ENCODE measurements at places on chromosomes 7 and 10.

DNA sequence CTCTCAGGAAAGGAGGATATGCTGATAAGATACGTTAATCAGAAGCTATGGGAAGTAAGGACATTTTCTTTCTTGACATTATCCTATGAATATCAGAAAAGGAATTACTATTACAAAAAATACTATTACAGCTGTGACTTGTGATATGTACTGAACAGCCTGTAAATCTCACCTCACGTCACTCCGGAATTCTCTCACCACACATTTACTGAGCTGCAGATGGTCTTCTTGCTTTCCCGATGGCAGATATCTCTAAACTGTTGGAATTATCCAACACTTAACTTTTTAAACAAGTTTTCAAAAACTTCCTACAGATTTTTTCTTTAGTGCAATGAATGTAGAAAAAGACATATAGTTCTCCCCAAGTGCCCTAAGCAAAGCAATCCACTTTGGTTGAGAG is 313.4 kb downstream of the GPR37 start:
- no peak for DNase-seq

GRCh38 chr10:75806186-75806585 is 374.8 kb downstream of the LRMDA start:
- DNase-seq = no peak

- no peak for DNase-seq
Measured at GRCh38 chr10:21724020-21724589, 190.1 kb downstream of the MLLT10 start.

DNA sequence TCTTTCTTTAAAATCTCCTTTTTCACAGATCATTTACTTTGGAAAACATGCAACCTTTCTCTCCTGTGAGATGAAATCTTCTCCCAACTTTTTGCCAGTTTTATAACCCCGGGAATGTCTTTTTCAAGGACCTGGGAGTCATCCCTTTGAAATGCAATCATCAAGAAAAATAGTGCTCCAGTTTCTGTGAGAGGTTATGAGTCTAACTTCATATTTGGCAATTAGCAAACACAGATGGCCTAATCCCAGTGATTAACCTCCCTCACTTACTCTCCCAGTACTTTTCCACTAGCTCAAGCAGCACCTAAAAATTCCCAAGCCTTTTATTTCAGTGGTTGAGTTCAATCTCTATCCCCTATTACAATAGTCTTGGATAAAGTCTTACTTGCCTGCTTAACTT is 185.8 kb upstream of the TMEM106B start:
- no peak for DNase-seq

DNA sequence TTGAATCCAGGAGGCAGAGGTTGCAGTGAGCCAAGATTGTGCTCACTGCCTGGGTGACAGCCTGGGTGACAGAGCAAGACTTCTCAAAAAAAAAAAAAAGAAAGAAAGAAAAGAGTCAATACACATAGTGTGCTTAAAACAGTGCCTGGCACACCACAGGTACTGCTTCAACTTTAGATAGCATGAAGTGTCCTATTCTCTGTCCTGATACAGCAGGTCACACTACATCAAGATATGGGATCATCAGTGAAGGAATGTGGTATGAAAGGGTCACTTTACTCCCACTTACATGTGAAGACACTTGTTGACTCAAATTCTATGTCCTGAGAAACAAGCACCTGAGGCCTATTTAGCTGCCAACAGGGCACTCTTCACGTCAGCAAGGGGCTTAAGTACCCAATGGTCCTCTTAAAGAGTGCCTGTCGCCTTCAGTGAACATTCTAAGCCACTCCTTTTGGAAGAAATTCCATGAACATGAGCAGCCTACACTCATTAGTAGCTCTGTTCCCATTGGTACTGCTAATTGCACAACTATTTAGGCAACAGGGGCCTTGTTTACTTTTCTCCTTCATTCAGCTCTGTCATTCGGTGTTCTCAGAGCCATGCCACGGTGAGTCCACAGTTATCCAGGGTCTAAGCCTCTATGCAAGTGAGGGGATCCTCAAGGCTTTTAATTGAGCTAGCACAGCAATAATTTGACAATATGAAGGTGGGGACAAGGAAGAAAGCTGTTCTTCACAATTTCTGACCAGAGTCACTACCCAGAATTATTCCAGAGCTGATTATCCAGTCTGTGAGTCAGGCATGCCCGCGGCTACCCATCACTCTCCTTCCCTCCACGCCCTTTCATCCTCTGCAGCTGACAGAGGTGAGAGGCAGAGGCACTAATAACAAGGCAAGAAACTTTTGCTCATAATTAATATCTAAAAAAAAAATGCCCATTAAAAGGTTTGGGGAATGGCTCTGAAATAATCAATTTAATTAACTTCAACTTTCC is 56.6 kb upstream of the PTN start:
- DNase-seq = peak; percentile 53

DNA sequence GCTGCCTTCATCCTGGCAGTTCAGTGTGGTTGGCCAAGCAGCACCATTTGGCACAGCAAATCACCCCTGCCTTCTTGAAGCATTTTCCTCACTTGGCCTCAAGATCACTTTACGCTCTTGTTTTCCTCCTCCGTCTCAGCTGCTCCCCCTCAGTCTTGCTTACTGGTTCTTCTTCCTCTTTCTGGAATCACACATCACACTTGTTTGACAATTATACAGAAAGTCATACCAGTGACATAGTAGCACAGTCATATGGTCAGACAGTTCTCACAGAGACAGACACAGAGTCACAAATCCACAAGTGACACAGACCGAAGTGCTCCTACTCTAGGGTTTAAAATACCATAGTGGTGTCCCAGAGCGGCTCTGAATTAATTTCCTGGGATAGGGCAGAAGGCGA is 43.8 kb upstream of the ARL4A start:
- no peak for DNase-seq

DNA sequence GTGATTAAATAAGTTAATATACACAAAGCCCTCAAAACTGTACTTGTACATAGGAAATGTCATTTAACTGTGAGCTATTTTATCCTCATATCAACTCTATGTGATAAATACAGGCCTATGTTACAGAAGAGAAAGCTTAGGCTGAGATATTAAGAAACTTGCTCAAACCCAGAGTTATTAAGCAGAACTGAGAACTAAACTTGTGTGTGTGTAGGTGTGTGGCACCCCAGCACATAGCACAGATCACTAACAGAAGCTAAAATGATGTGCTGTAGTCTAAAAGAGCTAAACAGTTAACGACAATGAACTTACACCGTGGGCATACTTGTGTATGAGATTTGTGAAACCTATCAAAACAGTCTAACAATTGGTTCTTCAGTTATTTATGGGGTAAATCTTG is 34.5 kb downstream of the MTPN start:
- DNase-seq = no peak
